Activated CD4-positive, alpha-beta memory T cell treated with anti-CD3 and anti-CD28 coated beads, Interleukin-2, amount 10 ng/mL, durations not matched to agents 7 days and 5 days (primary cell): ENCODE measurements at places on chromosomes 16 and 17.
A peak's percentile ranks its signal among the peaks of the same experiment; 100 is the strongest.

DNA sequence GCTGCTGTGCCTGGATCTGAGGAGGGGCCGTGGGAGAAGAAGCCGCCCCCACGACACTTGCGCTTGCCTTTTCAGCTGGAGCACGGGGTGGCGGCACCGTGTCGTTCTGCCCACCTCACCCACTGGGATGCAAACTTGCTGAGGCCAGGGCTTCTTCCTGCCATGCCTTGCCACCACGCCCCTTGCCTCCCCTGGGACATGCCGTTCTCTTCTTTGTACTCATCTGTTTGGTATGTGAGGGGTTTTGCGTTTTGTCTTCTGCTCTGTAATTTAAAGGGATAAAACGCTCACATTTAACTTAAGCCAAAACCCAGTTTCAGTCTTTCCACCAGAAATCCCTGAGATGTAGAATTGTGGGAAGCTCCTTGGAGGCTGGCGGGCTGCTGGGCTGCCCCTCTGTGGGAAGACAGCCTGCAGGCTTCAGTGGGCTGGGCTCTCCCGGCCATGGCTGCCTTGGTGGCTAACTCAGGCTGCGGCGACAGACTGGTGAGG, 180.2 kb downstream of the RPTOR start:
- no peaks in the 10 kb centered on the region for H3K27me3 ChIP-seq
- H3K4me1 ChIP-seq: peaks cover 50% of the 10 kb centered on the region
- no peak overlapping the region for H3K27ac ChIP-seq
- no peak for DNase-seq

- no peaks in the 10 kb centered on the region for H3K4me1 ChIP-seq
- no peak for DNase-seq
- no peak overlapping the region for H3K4me3 ChIP-seq
- H3K36me3 ChIP-seq: no peaks in the 10 kb centered on the region
Measured at GRCh38 chr16:10566613-10567012, 13.8 kb downstream of the EMP2 start.

- H3K27ac ChIP-seq: no peak overlapping the region
- H3K4me3 ChIP-seq: no peak overlapping the region
- no peaks in the 10 kb centered on the region for H3K4me1 ChIP-seq
- H3K27me3 ChIP-seq: peaks cover 18% of the 10 kb centered on the region
- H3K36me3 ChIP-seq: no peaks in the 10 kb centered on the region
- no peak for DNase-seq
Measured at GRCh38 chr17:34248511-34249024, 6.5 kb upstream of the CCL2 start.

DNA sequence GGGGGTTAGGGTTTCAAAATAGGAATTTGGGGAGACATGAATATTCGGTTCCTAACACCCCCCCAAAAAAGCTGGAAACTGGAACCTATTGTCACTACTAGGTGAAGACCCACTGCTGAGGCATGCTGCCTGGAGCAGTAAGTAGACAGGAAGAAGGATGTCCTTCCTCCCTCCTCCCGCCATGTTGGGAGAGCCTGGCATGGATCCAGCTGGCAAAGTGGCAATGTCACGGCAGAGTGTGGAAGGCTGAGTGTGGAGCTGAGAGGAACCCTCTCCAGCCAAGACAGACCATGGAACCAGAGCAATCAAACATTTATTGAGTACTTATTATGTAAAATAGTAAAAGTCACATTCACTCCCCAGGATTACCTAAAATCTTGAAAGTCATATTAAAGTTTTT, 49.0 kb downstream of the CCDC182 start:
- no peak overlapping the region for H3K27ac ChIP-seq
- peaks cover 2% of the 10 kb centered on the region for H3K27me3 ChIP-seq
- H3K4me1 ChIP-seq: peaks cover 12% of the 10 kb centered on the region
- peaks cover 7% of the 10 kb centered on the region for H3K36me3 ChIP-seq

DNA sequence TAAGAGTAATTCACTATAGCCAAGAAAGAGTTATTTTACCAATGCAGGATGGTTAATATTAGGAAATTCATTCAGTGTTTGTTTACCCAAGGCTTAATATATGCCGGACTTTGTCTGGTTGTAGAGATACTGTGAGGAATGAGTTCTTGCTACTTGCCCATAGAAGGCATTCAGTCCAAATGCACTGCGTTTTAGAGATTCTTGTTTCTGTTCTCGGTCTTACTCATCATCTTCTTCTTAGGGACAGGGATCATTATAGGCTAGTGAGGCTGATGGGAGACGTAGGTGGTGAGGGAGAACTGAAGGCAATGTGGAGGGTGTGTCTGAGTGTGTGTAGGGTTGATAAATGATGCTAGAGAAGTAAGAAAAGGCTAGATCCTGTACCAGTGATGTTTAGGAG, 90.7 kb downstream of the OR1D5 start:
- no peak overlapping the region for H3K27ac ChIP-seq
- DNase-seq: no peak
- H3K4me3 ChIP-seq: no peak overlapping the region
- H3K36me3 ChIP-seq: peaks cover 2% of the 10 kb centered on the region
- H3K4me1 ChIP-seq: no peaks in the 10 kb centered on the region

GRCh38 chr17:80219763-80220053, 425 bp downstream of the SGSH start:
- H3K4me3 ChIP-seq: peak overlapping the region; percentile 89
- no peak for DNase-seq
- peaks cover 1% of the 10 kb centered on the region for H3K27me3 ChIP-seq
- peak overlapping the region; percentile 89 for H3K27ac ChIP-seq
- H3K4me1 ChIP-seq: peaks cover 32% of the 10 kb centered on the region

DNA sequence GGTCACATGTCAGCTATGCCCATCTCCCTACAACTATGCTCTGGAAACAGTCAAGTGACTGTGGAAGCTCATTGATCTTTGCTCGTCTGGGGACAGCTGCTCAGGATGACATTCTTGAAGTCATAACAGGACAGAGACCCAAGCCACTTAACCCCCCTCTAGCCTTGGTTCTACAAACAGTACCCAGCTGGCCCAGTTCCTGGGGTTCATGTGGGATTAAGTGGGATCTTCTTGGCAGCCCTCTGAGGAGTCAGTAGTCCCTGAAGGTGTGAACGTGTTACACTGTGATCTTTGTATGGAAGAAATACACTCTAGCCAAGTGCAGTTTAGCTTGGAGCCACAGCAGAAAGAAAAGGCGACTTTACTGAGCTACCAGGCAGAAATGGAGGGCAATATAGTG, 25.8 kb downstream of the UBN1 start:
- H3K27me3 ChIP-seq: no peaks in the 10 kb centered on the region
- no peak overlapping the region for H3K4me3 ChIP-seq
- peak overlapping the region; percentile 34 for H3K27ac ChIP-seq
- no peak for DNase-seq
- H3K36me3 ChIP-seq: peaks cover 69% of the 10 kb centered on the region

GRCh38 chr17:5115673-5116651, at the start of gene USP6:
Gene USP6 (plus strand): TSS chr17:5116032. CDS start chr17:5130368, 14,336 bp downstream.
- H3K27ac ChIP-seq: no peak within 1 kb of the TSS
- H3K36me3 ChIP-seq: peaks cover 29% of the 10 kb centered on the region
- H3K4me1 ChIP-seq: peaks cover 14% of the 10 kb centered on the region
- no peak for DNase-seq

DNA sequence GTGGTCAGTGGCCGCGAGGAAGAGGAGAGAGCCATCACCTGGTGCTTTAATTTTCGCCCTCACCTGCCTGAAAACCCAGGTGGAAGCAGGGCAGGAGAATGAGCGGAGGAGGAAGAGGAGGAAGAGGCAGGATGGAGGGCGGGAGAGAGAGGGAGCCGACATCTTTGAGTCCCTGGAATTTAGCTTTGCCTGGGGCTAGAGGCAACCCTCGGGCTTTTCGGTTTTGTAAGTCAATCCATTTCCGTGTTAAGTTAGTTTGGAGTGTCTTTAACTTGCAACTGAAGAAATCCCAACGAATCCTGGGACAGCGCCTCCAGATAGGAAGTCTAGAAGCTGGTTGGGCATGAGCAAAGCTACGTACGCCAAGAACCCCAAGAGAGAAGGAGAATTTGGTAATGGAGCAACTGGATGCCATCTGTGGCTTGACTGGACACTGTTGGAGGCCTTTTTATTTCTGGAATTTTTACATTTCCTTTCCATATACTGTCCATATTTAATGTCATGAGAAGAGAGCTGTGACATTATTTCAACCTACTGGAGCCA, 36.9 kb upstream of the ATP2A3 start:
- H3K4me1 ChIP-seq: peaks cover 6% of the 10 kb centered on the region
- H3K27ac ChIP-seq: no peak overlapping the region
- DNase-seq: no peak
- H3K4me3 ChIP-seq: no peak overlapping the region

- H3K27me3 ChIP-seq: no peaks in the 10 kb centered on the region
- no peak overlapping the region for H3K27ac ChIP-seq
- H3K4me3 ChIP-seq: no peak overlapping the region
Measured at GRCh38 chr16:73797115-73797514, 499.5 kb upstream of the PSMD7 start.

GRCh38 chr16:70594569-70594968, 51.8 kb upstream of the IL34 start:
- H3K27me3 ChIP-seq: peaks cover 8% of the 10 kb centered on the region
- no peaks in the 10 kb centered on the region for H3K4me1 ChIP-seq

- DNase-seq: peak; percentile 87
- H3K4me1 ChIP-seq: peaks cover 22% of the 10 kb centered on the region
- peak overlapping the region; percentile 65 for H3K4me3 ChIP-seq
- H3K27me3 ChIP-seq: peaks cover 19% of the 10 kb centered on the region
- H3K27ac ChIP-seq: no peak overlapping the region
- no peaks in the 10 kb centered on the region for H3K36me3 ChIP-seq
Measured at GRCh38 chr17:50541716-50542688, 5.0 kb upstream of the SPATA20 start.

GRCh38 chr16:61243954-61244353, 792.3 kb downstream of the CDH8 start:
- no peaks in the 10 kb centered on the region for H3K36me3 ChIP-seq
- no peak overlapping the region for H3K27ac ChIP-seq
- H3K4me1 ChIP-seq: no peaks in the 10 kb centered on the region
- no peak overlapping the region for H3K4me3 ChIP-seq
- DNase-seq: no peak
- H3K27me3 ChIP-seq: no peaks in the 10 kb centered on the region

DNA sequence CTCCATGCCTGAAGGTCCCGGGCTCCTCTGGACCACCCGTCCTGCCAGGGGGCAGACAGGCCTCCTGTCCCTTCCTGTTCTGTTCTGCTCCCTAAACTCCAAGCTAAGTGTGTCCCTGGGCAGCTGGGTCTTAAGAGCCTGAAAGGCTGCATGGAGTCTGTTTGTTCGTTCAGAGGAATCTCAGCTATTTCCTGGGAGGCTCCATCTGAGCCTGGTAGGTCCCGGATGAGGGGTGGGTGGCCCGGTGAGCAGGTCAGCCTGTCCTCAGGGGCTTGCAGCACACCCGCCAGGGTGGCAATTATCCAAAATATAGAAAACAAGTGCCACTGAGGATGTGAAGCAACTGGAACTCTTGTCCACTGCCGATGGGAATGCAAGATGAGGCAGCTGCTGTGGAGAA, 12.6 kb downstream of the ACTG1 start:
- H3K4me3 ChIP-seq: no peak overlapping the region
- peaks cover 19% of the 10 kb centered on the region for H3K27me3 ChIP-seq
- H3K27ac ChIP-seq: no peak overlapping the region
- DNase-seq: no peak
- no peaks in the 10 kb centered on the region for H3K36me3 ChIP-seq
- peaks cover 2% of the 10 kb centered on the region for H3K4me1 ChIP-seq

DNA sequence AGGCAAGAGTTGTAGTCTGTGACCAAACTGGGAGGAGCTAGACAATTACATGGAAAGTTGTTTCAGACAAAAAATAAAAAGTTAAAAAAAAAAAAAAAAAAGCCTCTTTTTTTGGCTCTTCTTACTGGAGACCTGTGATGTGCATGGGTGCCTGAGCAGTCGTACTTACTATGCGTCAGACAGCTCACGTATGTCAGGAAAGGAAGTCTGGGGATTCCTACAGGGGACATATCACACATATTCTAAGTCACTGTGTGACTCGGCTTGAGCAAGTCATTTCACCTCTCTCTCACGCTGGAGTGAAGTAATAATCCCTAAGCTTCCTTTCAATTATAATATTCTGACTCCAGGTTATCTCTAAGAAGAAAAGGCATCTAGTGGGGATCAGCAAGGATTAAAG, 6.0 kb downstream of the SLFN14 start:
- H3K4me3 ChIP-seq: no peak overlapping the region
- no peaks in the 10 kb centered on the region for H3K36me3 ChIP-seq

GRCh38 chr17:33987162-33987561, 267.9 kb upstream of the CCL2 start:
- H3K4me1 ChIP-seq: no peaks in the 10 kb centered on the region
- no peaks in the 10 kb centered on the region for H3K36me3 ChIP-seq
- H3K4me3 ChIP-seq: no peak overlapping the region
- no peak for DNase-seq
- H3K27ac ChIP-seq: no peak overlapping the region

GRCh38 chr16:4588961-4589360, 25.7 kb downstream of the UBALD1 start:
- no peak for DNase-seq
- H3K36me3 ChIP-seq: no peaks in the 10 kb centered on the region
- peaks cover 4% of the 10 kb centered on the region for H3K4me1 ChIP-seq
- H3K27me3 ChIP-seq: peaks cover 8% of the 10 kb centered on the region
- H3K4me3 ChIP-seq: no peak overlapping the region

DNA sequence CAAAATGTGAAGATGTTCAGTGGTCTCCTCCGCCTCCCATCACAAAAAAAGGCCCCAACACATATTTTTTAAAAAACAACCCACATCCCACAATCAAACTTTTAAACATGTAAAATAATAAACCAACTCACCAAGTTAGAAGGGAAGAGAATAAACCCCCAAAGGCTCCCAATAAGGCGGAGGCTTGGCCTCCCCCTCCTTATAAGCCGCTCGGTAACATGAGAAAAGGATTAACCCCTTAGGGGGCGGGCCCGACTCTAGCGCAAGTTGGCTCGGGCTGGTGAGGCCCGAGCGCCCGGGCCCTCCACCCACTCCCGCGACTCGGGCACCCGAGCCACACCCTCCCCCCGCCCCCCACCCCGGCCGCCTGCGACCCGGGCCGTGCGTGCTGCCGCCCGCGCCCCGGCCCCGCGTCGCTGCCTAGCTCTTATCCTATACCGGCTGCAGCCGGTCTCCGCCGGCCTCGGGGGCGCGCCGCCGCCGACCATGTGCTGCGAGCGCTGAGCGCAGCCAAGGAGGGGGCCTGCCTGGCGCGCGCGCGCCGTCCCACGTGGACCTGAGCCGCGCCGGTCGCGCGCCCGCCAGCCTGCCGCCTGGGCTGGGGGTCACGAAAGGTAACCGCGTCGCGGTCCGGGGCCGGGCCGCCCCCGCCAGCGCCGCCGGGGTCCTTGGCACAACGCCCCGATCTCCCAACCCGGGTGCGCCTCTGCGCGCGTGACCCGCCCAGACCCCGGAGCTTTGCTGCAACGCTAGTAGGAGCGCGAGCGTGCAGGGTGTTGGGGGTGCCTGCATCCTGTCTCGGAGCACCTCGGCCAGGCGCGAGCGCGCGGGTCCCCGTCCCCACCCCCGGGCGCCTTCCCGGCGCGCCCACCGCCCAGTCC, at the start of the genes ARSG and SLC16A6:
TSS of gene ARSG (plus strand) at position 541 of the 881 bp plus-strand sequence. CDS start 15,999 bp downstream, outside the sequence.
TSS of gene SLC16A6 (minus strand) at position 173 of the 881 bp plus-strand sequence. CDS start 12,807 bp downstream, outside the sequence.
- peak within 1 kb of the TSS; percentile 87 for H3K4me3 ChIP-seq
- H3K36me3 ChIP-seq: peaks cover 32% of the 10 kb centered on the region
- peak within 1 kb of the TSS; percentile 99 for H3K27ac ChIP-seq
- H3K4me1 ChIP-seq: peaks cover 65% of the 10 kb centered on the region
- no peaks in the 10 kb centered on the region for H3K27me3 ChIP-seq
